ENCODE measurements at places on chromosomes 12 and 14.
A peak's percentile ranks its signal among the peaks of the same experiment; 100 is the strongest.

DNA sequence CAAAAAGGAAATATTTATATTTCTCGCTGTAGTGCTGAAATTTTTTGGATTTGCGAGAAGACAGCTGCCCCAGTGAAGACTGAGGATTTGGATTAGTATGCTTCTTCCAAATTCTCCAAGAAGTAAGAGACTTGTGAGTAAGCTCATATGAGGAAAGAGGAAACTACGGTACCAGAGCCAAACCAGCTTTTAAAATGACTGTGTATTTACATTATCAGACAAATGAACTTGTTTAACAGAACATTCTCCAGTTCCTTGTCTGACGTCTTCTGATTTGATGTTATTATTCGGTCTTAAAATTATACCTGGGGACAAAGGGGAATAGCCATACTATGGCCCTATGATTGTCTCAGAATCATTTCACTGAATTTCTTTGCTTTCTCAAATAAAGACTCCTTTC lies 8.0 kb downstream of the CLEC12B start:
- no peak for DNase-seq

DNA sequence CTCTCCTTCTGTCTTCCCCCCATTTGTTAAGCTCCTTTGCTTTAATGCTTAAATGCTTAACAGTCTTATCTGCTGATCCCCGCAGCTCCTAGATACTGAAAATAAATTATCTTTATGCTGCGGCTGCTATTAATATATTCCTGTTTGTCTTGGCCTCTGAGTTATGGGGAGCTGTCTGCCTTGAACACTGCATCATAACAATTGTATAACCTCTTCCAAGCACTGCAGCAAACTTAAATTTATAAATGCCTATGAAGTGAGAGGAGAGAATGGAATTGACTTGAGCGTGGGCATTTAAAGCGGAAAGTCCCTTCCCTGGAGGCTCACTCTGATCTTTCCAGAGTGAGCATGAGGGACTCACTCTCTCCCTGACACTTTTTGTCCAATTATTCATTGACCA lies 23.1 kb upstream of the DCP1B start:
- no peak for DNase-seq

DNA sequence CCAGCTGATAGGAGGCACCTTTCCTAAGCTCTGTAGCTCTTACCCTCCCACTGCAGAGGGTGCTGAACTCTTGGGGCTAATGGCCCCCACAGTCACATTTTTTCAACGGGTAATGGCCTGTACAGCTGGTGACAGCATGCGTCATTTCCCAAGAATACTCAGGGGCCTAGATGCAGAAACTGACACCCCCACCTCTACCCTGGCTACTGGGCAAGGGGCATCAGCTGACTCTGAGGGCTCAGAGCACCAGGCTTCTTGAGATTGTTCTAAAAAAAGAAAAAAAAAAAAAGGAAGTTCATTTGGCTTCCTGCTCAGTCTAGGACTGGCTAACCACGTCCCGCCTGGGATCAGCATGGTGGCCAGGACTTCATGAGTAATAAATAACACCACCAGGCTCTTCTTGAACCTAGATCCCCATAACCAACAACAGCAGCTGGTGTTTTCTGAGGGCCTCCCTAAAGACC lies 35.2 kb downstream of the ZFP36L1 start:
- DNase-seq: peak; percentile 62

DNA sequence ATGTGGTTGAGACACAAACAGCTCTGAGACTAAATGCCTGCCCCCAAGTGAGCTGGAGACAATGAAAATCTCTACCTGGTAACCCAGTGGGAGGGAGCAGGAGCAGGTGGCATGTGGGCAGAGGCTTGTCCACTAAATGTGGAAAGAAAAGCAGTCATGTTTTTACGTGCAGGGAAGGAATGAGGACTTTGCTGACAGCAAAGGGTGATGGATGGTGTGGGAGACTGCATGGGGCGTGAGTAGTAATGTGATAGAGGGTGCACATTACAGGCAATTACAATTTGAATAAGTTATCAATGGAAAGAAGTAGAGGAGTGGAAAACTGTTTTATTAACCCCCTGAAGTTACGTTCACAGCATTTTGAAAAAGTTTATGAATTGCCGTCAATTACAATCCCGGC lies 176.6 kb downstream of the NRXN3 start:
- DNase-seq: no peak

GRCh38 chr12:20507056-20507455 lies 138.7 kb downstream of the PDE3A start:
- no peak for DNase-seq
